Renal pelvis (tissue), 12 donors: ENCODE measurements at places on chromosomes 5 and 9.

DNA sequence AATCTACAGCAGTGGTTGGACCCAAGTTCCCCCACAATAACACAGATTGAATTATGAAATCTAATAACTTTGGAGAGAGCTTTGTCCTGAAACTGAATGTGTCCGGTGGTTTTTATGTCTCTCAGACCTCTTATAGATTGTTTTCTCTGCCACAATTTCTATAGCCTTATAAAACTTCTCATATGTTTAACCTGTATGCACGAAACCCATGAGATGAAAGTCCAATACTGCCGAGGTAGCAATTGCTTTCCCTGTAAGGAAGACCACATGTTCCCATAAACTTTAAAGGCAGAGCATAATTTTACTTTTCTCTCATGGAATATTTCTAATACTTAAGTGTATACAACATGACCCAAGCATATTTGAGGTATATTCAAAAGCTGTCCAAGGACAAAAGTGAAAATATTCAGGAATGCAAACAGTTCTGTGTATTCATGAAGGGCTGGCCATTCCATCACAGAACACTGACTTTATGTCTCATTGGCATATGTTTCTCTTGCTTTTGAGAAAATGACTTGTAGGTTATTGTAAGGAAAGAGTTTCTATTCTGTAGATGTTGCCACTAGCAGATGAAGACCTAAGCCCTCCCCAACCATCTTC lies 94.4 kb upstream of the TLE4 start:
- no peak for DNase-seq

GRCh38 chr9:79764374-79764773 lies 192.6 kb downstream of the TLE4 start:
- DNase-seq = no peak

GRCh38 chr5:98846520-98846919 lies 73.1 kb downstream of the RGMB start:
- DNase-seq = no peak

GRCh38 chr5:128637031-128637430 lies 99.0 kb upstream of the FBN2 start:
- DNase-seq = no peak

DNA sequence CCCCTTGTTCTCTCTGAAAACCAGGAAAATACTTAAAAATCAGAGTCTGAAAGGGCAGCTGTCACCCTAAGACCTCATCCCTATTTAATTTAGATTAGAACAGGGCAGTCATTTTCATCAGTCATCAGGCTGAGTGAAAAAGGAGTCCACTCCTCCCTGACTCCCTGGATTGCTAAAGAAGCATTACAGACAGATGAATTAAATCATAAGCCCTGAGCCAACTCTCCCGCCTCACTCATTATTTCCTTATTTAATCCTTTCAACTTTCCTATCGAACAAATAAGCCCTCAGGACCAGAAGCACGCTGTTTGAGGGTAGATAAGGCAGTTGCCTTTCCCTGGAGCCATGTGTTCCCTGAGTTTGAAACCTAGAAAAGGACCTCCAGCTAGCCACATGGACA lies 201.9 kb upstream of the ANKRD55 start:
- no peak for DNase-seq

DNA sequence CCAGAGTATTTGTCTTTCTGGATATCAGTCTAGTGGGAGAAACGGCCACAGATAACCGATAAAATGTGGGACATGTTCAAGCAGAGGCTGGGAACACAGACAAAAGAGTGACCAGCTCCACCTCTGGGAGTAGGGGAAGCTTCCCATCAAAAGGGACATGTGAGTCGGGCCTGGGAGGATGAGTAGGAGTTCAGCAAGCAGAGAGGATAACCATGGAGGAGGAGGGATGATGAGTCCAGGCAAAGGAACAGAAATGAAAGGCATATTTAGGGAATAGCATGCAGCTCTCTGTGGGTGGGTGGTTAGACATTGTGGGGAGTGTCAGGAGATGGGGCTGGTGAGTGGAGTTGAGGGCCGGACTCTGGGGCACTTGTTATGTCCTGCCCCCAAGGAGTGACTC lies 61.5 kb downstream of the ERGIC1 start:
- DNase-seq = no peak

GRCh38 chr5:180088561-180088960 lies 17.0 kb upstream of the RNF130 start:
- DNase-seq = no peak

- DNase-seq = no peak
Measured at GRCh38 chr9:77534376-77535057, 113.6 kb downstream of the GNA14 start.

GRCh38 chr5:141958546-141959172 lies 657 bp upstream of the PCDH12 start:
- no peak for DNase-seq

DNA sequence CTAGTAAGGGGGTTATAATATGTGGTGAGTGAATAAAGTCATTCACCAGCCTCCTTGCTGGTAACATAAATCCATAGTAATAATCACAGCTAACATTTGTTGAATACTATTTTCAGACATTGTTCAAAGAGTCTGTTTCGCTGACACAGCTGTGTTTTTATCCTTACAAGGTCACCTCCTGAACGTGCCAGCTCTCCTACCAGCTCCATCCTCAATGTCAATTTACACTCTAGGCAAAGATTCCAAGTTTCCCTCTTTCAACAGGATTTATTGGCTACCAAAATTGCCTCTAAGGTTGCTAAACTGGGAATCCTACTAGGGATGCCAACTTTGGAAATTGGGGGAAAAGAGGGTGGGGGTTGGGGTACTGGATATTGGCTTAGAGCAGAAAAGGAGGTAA lies 30.7 kb upstream of the SMC5 start:
- DNase-seq = no peak

GRCh38 chr9:75108571-75108970 lies 20.3 kb downstream of the OSTF1 start:
- no peak for DNase-seq

DNA sequence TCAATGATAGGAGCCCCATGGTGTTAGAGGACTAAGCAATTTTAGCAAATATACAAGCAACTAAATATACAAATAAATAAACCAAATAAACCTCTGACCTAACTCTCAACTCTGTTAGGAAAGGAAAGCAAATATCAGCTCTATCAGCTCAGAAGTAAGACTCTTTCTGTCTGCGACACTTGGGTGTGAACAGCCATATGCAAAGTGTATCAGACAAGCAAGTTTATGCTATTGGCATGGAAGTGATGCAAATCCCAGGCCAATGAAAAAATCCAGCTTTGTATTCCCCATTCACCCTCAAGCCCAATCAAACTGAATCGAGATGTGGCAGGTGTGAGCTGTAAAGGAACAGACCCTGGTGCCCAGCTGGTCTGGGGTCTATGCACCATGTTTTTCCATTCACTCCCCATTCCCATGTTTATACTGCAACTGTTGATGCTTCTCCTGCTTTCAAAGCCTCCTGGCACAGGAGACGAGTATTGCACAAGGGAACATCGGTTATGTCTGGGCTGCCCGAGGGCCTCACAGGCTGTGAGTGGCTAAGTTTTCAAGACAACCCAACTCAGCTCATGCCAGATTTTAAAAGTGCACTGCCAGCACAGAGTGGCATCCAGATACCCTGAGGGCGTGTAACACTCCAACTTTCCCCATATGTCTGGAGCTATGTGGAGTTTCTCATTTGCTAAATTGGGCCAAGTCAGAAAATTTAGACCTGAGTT lies 73.1 kb downstream of the FEM1C start:
- no peak for DNase-seq

- DNase-seq = no peak
Measured at GRCh38 chr5:132486318-132487094, 4.1 kb downstream of the IRF1 start.

DNA sequence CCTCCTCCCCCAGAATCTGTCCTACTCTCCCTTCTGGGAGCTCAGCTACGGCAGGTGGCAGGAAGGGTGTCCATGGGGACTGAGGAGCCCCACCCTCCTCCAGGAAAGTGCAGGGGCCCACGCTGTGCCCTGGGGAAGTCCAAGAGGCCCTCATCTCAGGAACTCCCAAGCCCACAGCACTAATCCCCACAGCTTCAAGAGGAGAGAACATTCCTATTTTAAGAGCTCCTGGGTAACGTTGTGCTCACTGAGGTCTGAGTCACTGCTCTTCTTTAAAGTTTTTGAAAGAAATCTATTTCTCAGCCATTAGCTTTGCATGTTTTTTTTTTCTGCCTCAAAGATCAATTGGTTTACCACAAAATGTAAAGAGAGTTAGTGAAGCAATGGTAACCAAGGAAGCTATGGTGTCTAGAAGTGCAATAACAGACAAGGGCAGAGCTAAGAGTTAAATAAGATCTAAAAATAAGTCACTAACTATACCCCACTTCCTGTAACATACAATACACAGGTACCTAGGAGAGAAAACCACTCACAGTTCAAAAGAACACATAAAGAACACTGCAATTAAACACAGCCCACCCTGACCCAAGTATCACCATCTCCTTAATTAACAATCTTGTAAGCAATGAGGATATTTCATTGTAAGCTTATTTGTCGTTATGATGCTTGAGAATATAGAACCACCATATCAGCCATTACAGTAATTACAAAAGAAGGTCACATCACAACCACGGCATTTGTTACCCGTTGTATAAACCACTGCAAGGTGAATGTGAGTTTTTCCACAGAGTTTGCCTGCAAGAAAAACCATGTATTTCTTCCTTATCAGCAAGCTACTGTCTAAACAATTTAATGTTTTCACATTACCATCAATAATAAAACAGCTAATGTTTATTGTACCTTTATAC lies 382.3 kb upstream of the SLC30A5 start:
- DNase-seq = no peak

- DNase-seq = no peak
Measured at GRCh38 chr9:99721898-99722297, 99.8 kb upstream of the NR4A3 start.

GRCh38 chr5:67494186-67494855 lies 297.7 kb upstream of the CD180 start:
- DNase-seq = no peak

- DNase-seq = no peak
Measured at GRCh38 chr9:128422783-128423150, 2.1 kb downstream of the CERCAM start.

DNA sequence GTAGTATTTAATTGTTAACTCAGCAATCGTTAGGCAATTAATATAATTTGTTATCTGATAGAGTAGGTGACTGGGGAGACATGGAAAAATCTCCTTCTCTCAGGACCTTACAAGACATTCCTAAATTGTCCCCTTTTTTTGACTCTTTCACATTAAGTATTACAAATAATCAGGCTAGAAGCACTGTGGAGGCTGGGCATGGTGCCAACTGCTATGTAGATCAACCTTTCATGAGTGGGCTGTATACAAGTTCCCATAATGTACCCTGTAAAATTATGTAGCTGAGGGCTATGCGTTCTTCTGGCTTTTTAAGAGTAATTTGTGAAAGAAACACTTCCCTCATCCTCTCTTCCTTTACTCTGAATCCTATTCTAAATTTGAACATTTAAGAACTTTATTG lies 140.2 kb downstream of the NFIB start:
- peak; percentile 7 for DNase-seq

DNA sequence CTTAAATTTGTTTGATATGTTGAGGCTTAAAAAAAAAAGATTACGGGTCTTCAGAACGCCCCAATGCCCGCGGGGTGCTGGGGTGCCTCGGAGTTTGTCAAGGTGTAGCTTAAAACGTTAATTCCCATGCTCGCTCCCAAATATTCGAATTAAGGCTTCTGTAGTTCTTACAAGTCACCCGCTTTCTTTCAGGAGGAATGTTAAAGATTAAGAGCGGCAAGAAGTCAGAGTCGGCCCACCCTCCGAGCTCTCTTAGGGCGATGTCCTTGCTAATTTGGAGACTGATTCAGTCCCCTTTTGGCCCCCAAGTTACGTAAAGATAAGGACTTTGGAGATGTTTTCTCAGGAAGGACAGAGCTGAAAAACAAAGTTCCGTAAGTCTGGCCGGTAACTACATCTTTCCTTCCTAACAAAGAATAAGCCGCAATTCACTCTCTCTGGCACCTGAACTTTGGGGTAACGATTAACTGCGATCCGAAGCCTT lies 746 bp upstream of the NPM1 start:
- DNase-seq = no peak

- no peak for DNase-seq
Measured at GRCh38 chr5:32712481-32713360, 1.6 kb downstream of the NPR3 start.

- no peak for DNase-seq
Measured at GRCh38 chr5:322281-322941, 897 bp downstream of the AHRR start.

DNA sequence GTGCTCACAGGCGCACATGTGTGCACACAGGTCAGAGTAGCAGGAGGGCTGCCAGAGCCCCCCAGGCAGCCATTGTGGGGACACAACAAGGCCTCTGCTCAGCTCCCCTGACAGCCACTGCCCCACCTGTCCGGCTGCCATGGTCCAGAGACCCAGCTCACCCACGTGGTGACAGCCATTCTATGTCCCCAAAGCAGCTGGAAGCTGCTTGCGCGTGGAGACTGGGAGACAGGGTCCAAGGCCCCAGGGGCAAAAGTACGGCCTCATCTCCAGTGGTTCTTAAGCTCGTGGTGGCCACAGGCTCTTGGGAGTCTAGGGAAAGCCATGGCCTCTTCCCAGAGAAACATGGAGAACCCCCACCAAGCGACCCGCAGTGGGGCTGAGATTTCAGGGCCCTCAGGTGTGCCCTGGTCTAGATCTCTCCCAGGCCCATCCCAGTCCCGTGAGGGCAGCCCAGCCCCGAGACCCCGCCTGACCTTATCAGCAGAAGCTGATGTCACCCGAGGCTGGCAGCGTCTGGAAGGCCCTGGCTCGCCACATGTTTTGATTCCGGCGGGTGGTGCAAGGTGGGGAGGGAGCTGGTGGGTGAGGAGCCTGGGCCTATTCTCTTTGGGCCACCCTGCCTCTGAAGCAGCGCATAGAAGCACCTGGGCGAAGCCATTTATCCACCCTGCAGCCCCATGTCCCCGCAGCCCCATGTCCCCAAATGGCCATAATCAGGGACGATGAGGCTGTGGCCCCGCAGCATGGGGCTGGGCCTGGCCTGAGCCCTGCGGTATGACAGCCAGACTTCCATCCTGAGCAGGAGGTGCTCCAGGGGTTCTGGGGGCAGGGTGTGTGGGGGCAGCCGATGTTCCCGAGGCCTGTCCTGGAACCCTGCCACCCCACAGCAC lies 31.7 kb downstream of the GLT6D1 start:
- DNase-seq = no peak

GRCh38 chr5:42759456-42759855 lies 2.8 kb downstream of the CCDC152 start:
- DNase-seq = no peak

GRCh38 chr9:106653213-106653612 lies 209.8 kb upstream of the ZNF462 start:
- DNase-seq = no peak

DNA sequence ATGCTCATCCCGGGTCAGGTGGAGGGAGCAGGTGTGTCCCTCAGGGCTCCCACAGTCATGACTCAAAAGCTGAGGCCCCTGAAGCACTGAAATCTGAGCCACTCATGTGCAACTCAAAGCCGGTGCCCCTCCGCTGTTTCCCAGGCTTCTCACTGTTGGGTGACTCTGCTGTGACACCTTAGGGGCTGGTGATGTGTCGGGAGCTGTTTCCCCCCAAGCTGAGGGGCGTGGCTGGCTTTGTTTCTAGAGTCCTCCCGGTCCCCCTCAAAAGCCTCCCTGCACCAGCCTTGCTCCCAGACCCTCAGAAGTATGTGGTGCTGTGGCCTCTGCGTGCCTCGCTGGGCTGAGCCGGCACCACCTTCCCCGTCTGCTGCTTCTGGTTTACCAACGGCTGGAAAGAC lies 39.7 kb downstream of the PLPP7 start:
- no peak for DNase-seq
